ENCODE measurements at places on chromosomes 13 and 19.

GRCh38 chr19:41112728-41113290 is 1.4 kb upstream of the CYP2F1 start:
- no peak for DNase-seq

GRCh38 chr13:91491980-91492379 is 93.6 kb downstream of the GPC5 start:
- DNase-seq = no peak

DNA sequence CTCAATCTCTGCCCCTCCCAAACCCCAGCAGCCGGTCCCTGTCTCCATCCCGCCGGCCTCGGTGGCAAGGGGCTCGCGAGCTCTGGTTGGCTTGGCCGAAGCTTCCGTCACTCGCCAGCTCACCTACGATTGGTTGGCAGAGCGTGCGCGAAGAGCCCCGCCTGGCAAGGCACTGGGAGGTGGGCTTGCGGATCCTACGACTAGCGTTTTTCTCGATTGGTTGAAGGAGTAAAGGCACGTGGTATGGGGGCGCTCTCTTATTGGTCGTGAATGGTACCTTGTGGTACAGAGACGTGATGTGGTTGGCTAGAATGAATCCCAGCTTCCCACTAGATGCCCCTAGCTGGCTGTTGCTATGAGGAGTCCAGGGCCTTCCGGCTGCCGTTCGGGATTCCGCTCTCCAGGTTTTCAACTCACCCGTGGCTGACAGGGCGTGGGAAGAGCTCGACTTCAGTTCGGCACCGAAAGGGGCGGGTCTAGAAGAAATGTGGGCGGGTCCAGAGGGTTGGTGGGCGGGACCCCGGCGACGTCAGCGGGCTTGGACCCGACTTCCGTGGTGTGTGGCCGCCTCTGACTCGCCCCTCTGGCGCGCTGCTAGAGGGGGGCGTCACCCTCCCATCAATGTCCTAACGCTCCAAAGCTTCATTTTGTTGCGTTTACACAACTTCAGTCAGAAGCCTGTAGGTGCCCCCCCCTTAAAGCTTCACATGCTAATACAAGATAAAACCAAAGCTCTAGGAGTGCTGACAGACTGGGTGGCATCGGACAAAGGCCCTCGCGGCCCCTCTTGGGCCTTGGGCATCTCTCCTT is 847 bp upstream of the RAP2A start:
- peak; percentile 100 for DNase-seq

DNA sequence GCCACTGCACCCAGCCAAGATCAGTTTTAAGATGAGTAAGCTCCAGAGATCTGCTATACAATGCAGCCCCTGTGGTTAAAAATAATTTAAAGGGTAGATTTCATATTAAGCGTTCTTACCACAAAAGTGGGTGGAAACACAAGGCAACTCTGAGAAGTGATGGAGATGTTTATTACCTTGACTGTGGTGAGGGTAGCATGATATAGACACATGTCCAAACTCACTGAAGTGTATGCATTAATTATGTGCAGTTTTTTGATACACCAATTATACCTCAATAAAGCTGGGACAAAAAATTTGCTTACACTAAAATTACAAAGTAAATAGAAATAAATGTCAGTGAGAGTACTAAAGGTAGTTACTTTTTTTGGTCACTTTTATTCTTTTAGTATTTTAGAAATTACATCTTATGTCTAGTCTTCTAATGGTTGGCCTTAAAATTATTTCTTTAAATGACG is 696.5 kb downstream of the UQCRFS1 start:
- DNase-seq = no peak

GRCh38 chr19:2970201-2970835 is 7.0 kb upstream of the TLE6 start:
- DNase-seq = no peak

DNA sequence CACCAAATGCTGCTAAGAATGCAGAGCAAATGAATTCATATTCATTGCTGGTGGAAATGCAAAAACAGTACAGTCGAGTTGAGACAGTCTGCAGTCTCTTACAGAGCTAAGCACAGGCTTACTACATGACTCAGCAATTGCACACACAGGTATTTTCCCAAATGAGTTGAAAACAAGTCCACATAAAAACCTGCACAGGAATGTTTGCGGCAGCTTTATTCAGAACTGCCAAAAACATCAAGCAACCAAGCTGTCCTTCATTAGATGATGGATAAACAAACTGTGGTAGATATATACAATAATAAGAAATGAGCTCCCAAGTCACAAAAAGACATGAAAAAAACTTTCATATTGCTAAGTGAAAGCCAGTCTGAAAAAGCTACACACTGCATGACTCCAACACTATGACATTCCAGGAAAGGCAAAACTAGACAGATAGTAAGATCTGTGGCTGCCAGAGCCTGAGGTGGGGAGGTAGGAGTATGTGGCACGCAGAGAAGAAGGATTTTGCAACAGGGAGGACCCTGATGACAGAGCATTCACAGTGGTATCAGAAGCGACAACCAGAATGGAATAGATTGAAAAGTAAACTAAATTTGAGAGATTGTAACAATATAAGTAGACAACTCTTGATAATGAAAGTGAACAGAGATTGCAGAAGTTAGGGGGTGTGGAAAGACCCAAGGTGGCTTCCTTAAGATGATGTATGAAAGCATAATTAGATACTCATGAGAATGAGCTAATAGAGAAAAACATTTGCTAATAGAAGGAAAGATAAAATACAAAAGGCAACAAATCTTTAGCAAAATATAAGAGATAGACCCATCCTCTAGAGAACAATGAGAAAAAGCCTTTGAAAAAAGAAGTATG is 52.7 kb downstream of the TSC22D1 start:
- DNase-seq = peak; percentile 8

- DNase-seq = no peak
Observed at GRCh38 chr19:49847731-49848696, 2.9 kb upstream of the PTOV1 start.

GRCh38 chr13:93620181-93620765 is 393.7 kb downstream of the GPC6 start:
- no peak for DNase-seq

- DNase-seq = no peak
Observed at GRCh38 chr13:32491028-32491427, 47.6 kb downstream of the N4BP2L2 start.

- DNase-seq = no peak
Observed at GRCh38 chr13:49246850-49247642, 679 bp upstream of the CDADC1 start.

GRCh38 chr13:59745392-59745788 is 418.3 kb downstream of the DIAPH3 start:
- DNase-seq = no peak

DNA sequence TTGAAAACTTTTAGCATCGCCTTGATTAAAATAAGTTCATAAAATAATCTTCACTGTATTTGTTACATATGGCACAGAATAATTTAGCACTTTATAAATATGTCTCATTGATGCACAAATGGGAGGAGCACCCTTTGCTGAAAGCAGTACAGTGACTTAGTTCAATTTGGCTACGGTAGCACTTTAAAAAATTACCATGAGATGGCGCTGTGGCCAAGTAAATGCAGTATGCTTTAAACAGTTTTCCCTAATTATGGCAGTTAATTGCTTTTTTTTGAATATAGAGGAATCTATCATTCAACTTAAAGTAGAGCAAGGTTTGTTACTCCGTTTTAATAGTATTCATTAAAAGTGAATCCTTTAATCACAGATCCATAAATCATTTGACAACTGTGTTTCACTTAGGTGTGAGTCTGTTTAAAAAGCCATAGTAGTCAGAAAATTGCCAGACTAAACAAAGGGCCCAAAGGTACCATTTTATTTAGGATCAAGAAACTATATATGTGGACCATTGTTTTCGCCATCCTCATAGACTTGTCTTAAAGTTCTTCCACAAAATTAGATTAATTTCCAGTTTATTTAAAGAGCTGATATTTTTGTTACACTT is 34.7 kb upstream of the ESD start:
- no peak for DNase-seq

- DNase-seq = no peak
Observed at GRCh38 chr13:60258349-60258748, 94.6 kb upstream of the DIAPH3 start.

GRCh38 chr19:52398081-52398441 is 412 bp downstream of the ZNF528 start:
- DNase-seq = no peak

GRCh38 chr19:6876748-6877147 is 10.6 kb upstream of the ADGRE1 start:
- no peak for DNase-seq

DNA sequence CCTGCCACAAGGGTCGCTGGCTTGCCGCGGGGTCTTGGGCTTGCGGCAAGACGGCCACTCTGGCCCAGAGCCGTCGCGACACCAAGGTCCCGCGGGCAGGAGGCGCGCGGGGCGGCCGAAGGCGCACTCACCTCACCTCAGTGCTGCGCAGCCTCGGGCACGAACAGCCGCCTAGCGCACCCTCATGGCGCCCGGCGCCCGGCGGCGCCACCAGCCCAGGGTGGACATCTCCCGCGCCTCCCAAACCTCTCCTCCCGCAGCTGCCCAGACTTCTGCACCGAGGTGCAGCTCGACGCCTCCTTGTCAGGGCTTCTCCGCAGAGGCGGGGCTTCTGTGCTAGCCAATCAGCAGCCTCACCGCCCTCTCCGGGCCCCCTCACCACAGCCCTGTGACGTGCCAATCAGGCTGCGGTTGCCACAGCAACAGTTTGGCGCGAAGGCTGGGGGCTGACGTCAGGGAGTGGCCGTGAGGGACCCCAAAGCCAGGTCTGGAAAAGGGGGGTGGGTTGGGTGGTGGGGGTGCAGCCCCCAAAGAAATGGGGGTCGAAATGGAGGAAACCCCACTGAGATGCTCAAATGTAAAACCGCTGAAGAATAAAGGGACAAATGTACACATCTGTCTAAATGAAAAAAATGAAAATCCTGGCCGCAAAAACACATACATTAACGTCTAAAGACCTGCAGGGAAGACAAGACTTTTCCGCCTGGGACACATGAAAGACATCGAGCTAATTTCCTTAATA is at the start of the genes PEG3 and ZIM2:
TSS of gene PEG3 (minus strand) at position 276 of the 742 bp plus-strand sequence. CDS start 16,071 bp downstream, outside the sequence.
TSS of gene ZIM2 (minus strand) at position 276 of the 742 bp plus-strand sequence. CDS start 16,449 bp downstream, outside the sequence.
- no peak for DNase-seq

DNA sequence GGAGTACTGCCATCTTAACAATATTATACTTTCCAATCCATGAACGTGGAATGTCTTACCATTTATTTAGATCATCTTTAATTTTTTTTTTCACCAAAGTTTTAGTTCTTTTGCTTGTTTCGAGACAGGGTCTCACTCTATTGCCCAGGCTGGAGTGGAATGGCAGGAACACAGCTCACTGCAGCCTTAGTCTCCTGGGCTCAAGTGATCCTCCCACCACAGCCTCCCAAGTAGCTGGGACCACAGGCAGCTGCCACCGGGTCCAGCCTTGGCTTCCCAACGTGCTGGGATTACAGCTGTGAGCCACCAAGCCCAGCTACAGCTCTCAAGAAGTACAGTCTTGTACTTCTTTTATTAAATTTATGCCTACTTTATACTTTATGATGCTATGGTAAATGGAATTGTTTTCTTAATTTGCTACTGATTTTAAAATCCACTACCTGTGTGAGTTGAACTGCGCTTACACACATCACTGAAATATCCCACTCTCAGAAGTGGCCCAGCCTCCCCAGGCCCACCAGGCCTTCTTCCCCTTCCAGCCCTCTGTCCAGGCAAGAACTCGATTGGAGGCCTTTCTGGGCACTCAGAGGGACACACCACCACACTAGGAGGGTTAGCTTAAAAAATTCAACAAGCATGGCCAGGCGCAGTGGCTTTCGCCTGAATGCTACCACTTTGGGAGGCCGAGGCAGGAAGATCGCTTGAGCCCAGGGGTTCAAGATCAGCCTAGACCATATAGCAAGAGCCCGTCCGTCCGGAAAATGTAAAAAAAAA is 1.0 kb upstream of the PGLS start:
- DNase-seq = no peak

GRCh38 chr13:84844473-84844872 is 954.7 kb downstream of the SLITRK6 start:
- DNase-seq = no peak

DNA sequence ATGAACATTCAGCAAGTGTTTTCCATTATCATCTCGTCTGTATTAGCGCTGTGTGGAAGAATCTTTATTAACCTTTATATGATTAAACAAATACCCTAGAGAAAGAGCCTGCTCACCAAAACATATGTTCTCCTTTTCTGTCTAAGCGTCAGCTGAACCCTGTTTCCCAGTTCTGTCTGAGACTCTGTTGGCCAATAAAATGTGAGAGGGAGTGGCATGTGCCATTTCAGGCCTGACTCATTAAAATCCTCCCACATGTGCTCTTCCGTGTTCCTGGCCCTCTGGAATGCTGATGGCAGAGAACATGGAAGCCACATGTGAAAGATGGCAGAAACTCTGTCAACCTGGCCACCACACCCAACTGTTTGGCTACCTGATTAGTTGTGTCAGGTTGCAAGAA is 181.9 kb upstream of the EDNRB start:
- no peak for DNase-seq

- no peak for DNase-seq
Observed at GRCh38 chr19:41500443-41500842, 57.5 kb downstream of the ERICH4 start.

DNA sequence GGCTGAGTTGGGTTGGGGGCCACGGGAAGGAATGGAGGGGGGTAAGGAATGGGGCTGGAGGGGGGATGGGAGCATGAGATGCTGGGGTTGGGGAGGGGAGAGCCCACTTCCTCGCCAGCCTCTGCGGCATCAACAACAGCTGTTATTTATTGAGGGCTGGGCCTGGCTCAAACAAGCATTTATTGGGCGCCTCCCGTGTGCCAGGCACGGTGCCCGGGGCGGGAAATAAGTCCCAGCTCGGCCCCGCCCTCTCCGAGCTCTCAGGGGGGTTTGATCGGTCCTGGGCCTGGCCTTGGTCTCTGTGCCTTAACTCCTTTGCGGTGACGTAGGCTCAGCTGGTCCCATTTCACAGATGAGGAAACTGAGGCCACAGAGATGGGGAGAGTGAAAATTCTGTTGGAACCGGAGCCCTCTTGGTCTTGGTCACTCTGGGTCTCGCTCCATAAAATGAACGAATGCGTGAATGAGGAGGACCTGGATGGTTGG is 919 bp upstream of the ADAMTS10 start:
- DNase-seq = no peak

DNA sequence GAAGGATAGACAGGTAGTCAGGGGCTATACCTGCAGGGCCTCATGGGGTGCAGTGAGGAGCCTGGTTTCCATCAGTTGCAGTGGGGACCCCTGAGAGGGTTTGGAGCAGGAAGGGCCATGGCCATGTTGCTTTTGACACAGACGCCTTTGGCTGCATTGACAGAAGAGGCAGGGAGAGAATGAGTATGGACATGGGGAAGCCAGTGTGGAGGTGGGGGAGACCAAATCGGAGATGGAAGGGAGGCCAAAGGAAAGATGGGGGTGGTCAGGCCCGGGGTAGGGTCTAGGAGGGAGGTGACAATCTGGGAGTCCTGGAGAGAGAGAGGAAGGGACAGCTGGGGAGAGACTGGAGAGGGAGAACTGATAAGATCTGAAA is 1.3 kb downstream of the HSD11B1L start:
- no peak for DNase-seq

Measured in pulmonary artery endothelial cell (primary cell).